Activated CD4-positive, alpha-beta memory T cell treated with anti-CD3 and anti-CD28 coated beads, Interleukin-2, amount 10 ng/mL, durations not matched to agents 7 days and 5 days (primary cell): ENCODE measurements at places on chromosomes 4 and X.

DNA sequence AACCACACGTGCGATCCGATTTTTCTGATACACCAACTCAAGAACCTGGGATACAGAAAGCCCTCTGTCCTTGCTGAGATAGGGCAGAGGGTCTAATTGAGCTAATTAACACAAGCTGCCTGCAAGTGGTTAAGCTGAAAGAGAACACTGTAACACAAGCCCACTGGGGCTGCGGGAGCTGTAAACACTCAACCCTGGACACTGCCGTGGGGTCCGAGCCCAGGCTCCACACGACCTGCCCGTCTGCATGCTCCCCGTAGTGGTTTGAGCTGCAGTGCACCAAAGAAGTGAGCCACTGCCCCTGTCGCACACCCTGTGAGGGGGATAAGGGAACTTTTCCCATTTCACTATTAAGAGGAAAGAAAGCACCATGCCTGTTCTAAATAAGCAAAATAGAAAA, 54.6 kb downstream of the SPANXN3 start:
- DNase-seq = no peak
- no peak overlapping the region for H3K27ac ChIP-seq
- no peaks in the 10 kb centered on the region for H3K27me3 ChIP-seq
- H3K36me3 ChIP-seq = no peaks in the 10 kb centered on the region
- H3K4me1 ChIP-seq = no peaks in the 10 kb centered on the region
- H3K4me3 ChIP-seq = no peak overlapping the region

- H3K4me3 ChIP-seq = no peak overlapping the region
- DNase-seq = no peak
- H3K27me3 ChIP-seq = no peaks in the 10 kb centered on the region
Observed at GRCh38 chr4:14023896-14024295, 396.4 kb upstream of the BOD1L1 start.

GRCh38 chrX:122238801-122239200, 945.3 kb upstream of the GRIA3 start:
- no peaks in the 10 kb centered on the region for H3K4me1 ChIP-seq
- H3K27ac ChIP-seq = no peak overlapping the region
- H3K4me3 ChIP-seq = no peak overlapping the region
- H3K36me3 ChIP-seq = no peaks in the 10 kb centered on the region
- no peak for DNase-seq
- no peaks in the 10 kb centered on the region for H3K27me3 ChIP-seq

- no peak overlapping the region for H3K27ac ChIP-seq
- DNase-seq = no peak
- peaks cover 8% of the 10 kb centered on the region for H3K4me1 ChIP-seq
- H3K27me3 ChIP-seq = no peaks in the 10 kb centered on the region
- H3K4me3 ChIP-seq = no peak overlapping the region
Observed at GRCh38 chr4:26753617-26754016, 107.0 kb upstream of the STIM2 start.

- peaks cover 1% of the 10 kb centered on the region for H3K27me3 ChIP-seq
- no peak for DNase-seq
- H3K4me1 ChIP-seq = no peaks in the 10 kb centered on the region
Observed at GRCh38 chrX:110394651-110395050, 36.0 kb downstream of the RTL9 start.

DNA sequence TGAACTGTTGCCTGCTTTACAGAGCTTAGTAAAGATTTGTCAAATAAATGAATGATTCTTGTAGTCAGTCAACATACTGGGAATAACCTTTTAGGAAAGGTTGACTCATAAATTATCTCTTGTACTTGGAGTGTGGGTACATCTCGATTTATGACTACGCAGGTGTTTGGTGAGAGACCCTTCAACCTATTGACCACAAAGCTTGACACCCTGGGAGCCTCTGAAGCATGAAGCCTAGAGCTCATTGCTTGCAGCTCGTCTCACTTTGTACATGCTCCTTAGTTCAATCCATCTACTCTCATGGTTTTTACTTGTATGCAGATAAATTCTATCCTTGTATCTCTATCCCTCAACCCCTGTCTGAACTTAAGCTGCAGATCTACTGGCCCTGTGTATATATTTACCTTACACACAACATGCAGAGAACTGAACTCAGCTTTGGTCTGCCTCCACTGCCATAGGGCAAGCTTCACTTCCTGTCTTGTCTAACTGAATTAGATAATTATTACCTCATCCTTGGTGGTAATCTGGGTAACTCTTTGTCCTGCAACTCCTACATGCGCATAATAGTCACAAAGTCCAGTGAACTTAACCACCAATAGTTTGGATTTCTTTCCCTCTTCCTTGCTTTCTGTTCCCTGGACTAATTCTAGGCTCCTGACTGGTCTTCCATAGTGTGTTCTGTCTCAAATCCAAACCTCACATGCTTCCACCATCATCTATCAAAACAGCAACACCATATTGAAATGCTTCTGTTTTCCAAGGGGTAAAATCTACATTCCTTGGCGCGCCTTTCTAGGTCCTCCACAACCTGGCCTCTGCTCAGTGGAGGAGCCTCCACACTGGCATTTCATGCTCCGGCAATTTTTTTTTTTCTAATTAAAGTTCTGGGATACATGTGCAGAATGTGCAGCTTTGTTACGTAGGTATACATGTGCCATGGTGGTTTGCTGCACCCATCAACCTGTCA, 32.2 kb upstream of the FAT1 start:
- H3K27me3 ChIP-seq = no peaks in the 10 kb centered on the region
- no peaks in the 10 kb centered on the region for H3K36me3 ChIP-seq
- no peak overlapping the region for H3K4me3 ChIP-seq
- no peak for DNase-seq

GRCh38 chr4:173466101-173466500, 63.9 kb downstream of the HAND2 start:
- H3K4me3 ChIP-seq = no peak overlapping the region
- H3K36me3 ChIP-seq = no peaks in the 10 kb centered on the region
- H3K27ac ChIP-seq = no peak overlapping the region
- DNase-seq = no peak

DNA sequence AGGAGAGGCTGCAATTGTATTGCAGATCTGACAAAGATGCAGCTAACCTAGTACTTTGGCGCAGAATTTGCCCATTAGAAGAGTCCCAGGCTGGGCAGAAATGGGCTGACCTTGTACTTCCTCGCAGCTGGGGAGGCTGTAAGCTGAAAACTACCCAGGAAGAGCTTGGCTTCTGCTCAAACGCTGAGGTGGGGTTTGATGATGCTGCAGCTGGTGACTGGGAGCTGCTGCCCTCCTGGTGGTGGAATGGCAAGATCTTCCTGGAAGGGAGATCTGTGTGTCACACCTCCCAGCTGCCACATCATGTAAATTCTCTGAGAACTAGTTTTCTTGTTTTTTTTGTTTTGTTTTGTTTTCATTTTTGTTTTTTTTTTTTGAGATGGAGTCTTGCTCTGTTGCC, 17.4 kb downstream of the CCNG2 start:
- H3K4me1 ChIP-seq = no peaks in the 10 kb centered on the region
- H3K36me3 ChIP-seq = peaks cover 14% of the 10 kb centered on the region
- H3K27ac ChIP-seq = no peak overlapping the region
- DNase-seq = no peak
- H3K4me3 ChIP-seq = no peak overlapping the region

DNA sequence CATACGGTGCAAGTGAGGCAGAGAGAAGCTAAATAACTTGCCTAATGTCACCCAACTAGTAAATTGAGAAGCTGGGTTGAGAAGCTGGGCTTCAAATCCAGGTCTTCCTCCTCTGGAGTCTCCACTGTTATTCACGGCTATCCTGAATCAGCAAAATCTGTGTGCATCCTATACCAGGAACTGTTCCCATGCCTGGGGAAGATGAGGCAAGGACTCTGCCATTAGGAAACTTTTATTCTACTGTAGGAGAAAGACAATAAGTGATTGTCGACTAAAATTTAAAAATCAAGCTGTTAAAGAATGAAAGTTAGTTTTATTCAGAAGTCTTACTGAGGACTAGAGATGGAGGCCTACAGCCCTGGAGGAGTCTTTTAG, 872 bp upstream of the TEC start:
- no peaks in the 10 kb centered on the region for H3K27me3 ChIP-seq
- no peaks in the 10 kb centered on the region for H3K36me3 ChIP-seq
- no peak overlapping the region for H3K27ac ChIP-seq
- H3K4me1 ChIP-seq = peaks cover 13% of the 10 kb centered on the region
- no peak for DNase-seq

DNA sequence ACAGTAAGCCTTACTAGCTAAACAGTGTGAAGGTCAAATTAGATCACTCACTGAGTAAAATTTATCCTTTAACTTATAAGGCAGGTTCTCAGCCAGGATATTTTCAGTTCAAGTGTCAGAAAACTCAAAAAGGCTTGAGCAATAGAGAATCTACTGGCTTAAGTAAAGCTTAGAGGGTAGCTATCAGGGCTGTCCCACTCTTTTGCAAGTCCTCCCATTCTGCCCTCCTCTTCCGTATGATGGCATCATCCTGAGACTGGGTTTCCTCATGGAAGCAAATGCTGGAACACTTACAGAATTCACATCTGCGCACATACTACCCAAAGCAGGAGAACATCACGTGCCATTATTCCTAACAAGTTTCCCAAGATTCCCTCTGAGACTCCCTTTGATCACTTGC, 55.0 kb downstream of the FBXL5 start:
- H3K4me1 ChIP-seq = no peaks in the 10 kb centered on the region
- H3K27me3 ChIP-seq = no peaks in the 10 kb centered on the region
- no peak overlapping the region for H3K27ac ChIP-seq
- H3K36me3 ChIP-seq = peaks cover 13% of the 10 kb centered on the region
- no peak for DNase-seq

DNA sequence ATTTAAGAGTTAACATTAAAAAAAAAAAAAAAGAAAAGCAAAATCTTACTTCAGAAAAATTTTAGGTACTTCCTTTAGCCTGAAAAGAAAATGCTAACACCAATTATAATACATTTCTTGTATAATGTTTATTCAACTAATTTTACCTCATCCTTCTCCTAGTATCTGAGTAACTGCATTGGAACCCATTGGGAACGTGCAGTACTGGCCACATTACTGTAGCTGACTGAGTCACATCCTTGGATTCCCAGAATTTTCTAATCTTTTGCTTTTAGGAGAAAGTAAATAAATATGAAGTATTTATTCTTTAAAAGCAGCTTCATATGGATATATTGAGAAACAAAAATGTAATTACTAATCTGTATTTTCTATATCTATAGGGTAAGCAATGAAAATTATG, 82.6 kb upstream of the SLITRK2 start:
- no peak for DNase-seq
- no peaks in the 10 kb centered on the region for H3K36me3 ChIP-seq
- no peak overlapping the region for H3K4me3 ChIP-seq
- no peaks in the 10 kb centered on the region for H3K4me1 ChIP-seq
- no peak overlapping the region for H3K27ac ChIP-seq

DNA sequence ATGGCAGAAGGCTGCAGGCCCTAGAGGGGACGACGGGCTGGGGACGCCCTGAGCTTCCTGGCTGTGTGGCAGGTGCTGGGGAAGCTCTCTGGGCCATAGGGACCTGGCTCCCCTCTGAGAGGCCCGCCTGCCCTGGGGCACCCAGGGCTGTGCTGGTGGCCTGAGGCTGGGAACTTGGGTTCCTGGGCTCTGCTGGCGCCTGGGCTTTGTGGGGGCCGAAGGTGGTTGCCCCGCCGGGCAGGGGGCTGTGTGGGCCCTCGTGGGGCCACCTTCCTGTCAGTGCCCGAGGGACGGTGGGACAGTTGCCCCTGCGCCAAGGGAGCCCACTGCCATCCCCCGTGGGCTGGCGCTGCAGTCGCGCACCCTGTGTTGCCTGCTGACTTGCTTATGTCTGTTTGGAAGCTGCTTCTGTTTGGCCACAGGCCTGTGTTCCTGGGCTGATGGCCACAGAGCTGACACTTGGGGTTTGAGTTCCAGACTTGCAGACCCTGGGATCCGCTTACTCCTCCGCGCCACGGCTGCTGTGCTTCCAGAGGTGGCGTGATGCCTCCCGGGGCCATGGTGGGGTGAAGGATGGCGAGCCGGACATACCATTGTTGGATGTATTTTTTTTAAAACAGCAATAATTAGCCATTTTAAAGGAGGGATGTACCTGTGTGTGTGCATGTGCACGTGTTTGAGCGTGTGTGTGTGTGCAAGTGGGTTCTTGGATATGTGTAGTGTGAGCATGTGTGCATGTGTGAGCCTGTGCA, 8.5 kb downstream of the NAT8L start:
- no peak overlapping the region for H3K27ac ChIP-seq
- no peak for DNase-seq
- H3K36me3 ChIP-seq = no peaks in the 10 kb centered on the region
- no peaks in the 10 kb centered on the region for H3K27me3 ChIP-seq
- no peaks in the 10 kb centered on the region for H3K4me1 ChIP-seq

- no peak overlapping the region for H3K4me3 ChIP-seq
- DNase-seq = no peak
- no peaks in the 10 kb centered on the region for H3K4me1 ChIP-seq
- no peak overlapping the region for H3K27ac ChIP-seq
Observed at GRCh38 chr4:134408897-134409296, 207.3 kb upstream of the PABPC4L start.

GRCh38 chrX:109357706-109358105, 124.2 kb downstream of the GUCY2F start:
- H3K27me3 ChIP-seq = no peaks in the 10 kb centered on the region
- no peaks in the 10 kb centered on the region for H3K4me1 ChIP-seq
- no peak overlapping the region for H3K27ac ChIP-seq
- no peak overlapping the region for H3K4me3 ChIP-seq
- DNase-seq = no peak

DNA sequence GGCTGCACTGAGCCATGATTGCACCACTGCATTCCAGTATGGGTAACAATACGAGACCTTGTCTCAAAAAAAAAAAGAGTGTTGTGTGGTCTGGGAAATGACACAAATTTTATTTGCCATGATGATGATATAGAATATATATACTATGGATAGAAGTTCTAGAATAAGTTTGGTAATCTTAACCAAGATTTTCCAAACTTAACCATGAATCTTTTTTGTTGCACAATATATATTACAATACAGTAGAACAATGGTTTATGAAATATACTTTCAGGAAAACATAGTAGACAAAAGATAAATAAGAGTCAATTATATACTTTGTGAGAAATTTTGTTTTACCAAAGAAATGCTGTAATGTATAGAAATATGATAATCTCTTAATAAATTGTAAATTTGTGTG, 34.8 kb downstream of the MFSD8 start:
- no peaks in the 10 kb centered on the region for H3K27me3 ChIP-seq
- no peaks in the 10 kb centered on the region for H3K4me1 ChIP-seq
- peaks cover 22% of the 10 kb centered on the region for H3K36me3 ChIP-seq
- DNase-seq = no peak

GRCh38 chr4:129145222-129145730, 49.3 kb downstream of the C4orf33 start:
- no peak overlapping the region for H3K27ac ChIP-seq
- peaks cover 23% of the 10 kb centered on the region for H3K27me3 ChIP-seq
- H3K4me1 ChIP-seq = no peaks in the 10 kb centered on the region
- DNase-seq = no peak
- H3K36me3 ChIP-seq = no peaks in the 10 kb centered on the region
